ENCODE measurements at places on chromosomes 1 and 21.

DNA sequence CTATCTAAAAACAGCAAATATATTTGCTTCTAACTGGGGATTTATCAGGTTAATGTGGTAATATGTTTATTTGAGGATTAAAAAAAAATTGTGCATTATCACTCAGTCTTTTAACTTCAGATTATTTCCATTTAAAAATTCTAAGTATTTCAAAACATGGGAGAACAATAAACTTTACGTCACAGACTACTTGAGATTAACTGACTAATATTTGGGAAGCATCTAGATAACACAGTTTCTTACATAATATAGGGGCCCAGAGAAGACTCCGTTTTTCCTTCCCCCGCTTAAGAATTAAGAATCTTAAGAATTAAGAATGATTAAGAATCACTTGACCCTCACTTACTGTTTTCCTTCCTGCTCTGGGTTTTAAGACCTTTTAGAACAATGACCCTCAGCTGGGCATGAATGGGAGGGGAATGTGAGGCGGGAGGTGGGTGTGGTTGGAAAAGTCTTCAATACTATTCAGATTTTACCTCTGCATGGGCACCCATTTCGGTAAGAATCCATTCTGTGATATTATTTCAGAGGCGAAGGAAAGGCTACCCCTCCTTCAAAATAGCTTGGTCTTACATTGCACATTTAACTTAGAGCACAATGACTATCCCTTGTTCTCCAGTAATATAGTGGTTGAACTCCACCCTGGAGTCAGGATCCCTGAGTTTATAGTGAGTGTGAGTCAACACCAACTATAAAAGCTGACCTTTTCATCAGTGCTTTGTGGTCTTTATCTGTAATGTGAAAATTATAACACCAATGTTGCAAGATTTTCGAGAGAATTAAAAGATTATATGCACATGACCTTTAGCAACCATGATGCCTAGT, 821.3 kb downstream of the USP25 start:
- DNase-seq: no peak

- DNase-seq: no peak
Measured at GRCh38 chr1:205187420-205187819, 24.1 kb downstream of the DSTYK start.

DNA sequence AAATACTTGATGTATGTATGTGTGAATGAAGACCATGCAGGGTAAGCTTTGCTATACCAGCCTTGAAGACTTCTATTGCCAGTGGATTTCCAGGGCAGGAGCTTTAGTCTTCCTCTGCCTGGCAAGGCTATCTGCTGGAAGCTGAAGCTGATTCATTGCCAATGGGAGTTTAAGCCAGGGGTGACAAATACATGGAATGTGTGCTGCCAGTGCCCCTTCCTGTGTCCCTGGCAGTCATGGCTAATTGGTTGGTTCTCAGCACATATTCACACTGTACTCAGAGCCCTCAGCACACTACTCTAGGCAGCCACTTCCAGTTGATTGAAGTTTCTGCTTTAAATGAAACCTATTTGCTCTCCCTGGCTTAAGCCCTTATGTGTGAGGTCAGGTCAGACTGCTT, 1.5 kb downstream of the ZSCAN20 start:
- DNase-seq: no peak

DNA sequence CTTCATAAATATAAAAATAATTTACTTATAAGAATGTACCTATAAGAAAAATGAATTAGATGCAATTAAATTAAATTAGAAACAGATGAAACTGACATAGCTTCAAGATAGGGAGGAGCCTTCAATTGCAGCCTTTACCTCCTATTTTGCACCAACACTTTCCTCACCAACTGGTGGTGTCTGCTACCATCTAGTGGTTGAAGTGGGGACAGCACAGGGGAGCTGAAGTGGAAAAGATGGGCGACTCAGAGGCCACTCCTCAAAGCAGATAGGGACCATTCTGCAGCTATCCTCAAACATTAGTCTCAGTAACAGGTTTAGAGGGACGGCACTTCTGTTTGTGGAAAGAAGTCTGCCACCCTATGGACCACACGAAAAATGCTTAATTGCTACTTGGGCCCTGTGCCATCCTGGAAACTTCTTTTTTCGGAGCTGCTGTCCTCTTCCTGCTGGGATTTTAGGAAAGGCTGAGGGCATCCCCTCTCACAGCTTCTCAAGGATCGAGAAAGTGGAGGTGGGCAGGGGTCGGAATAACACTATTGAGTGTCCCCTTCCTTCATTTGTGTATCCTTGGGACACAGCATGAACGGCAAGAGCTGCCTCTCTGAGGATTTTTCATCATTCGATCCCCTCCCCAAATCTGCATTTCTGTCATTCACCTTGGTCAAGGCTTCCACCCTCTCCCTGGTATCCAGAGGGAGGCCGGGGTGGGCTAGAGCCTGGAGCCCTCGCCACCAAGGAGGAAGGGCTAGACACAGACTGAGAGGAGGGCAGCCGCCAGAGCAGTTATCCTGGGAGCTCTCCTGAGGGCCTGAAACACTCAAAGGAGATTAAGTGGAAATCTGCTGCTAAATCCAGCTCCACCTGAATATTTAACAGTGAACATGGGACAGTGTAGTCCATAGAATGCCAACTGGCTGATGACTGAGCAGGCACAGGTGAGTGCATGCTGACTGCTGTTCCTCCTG, 9.6 kb downstream of the PROK1 start:
- DNase-seq: peak; percentile 60

- DNase-seq: no peak
Measured at GRCh38 chr1:114214016-114214415, 60.3 kb upstream of the SYT6 start.

DNA sequence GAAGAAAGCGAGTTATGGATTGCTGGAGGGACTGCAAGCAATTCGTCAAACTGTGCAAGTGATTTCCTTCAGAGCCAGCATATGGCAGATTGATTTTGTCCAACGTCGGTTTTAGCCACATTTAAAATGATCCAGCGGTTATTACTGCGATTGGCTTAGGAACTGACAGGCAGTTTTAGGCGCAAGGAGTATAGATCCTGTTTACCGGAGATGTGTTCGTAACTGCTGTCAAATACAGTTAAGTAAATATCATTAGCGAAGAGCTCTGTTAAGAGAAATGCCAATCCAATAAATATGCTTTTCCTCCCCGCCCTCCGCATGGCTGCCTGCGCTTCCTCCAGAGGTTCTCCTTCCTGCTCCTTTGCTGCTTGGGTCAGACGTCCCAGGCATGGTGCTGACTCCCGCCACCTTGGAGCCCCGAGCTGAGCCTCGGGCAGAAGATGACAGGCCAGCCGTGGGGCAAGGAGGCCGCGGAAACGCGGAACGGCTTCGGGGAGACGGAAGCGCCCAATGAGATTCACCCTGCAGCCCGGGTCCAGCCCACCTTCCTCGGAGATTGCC, 9.4 kb upstream of the BARHL2 start:
- no peak for DNase-seq

DNA sequence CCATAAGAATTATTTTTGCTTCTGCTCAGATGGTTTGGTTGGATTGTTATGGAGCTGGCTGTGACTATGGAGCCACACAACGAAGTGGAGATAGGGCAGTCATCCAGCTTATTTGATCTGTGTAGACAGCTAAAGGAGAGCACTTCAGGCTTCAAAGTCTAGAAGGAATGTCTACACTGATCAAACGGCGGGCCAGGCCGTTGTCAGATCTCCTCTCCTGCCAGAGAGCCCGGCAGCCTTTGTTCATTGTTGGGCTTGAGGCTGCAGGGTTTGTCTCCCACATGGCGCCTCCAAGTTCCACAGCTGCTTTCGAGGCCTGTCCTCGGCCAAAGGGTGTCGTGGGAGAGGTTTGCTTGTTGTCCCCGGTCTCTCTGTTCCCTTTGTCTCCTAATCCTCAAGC, 2.8 kb upstream of the STMN1 start:
- DNase-seq: no peak

GRCh38 chr1:204151552-204152309, at the start of gene ETNK2:
Gene ETNK2 (minus strand): TSS chr1:204152044. CDS start chr1:204151852, 192 bp downstream.
- peak; percentile 28 for DNase-seq

GRCh38 chr1:210653771-210654170, 325.1 kb downstream of the HHAT start:
- no peak for DNase-seq

DNA sequence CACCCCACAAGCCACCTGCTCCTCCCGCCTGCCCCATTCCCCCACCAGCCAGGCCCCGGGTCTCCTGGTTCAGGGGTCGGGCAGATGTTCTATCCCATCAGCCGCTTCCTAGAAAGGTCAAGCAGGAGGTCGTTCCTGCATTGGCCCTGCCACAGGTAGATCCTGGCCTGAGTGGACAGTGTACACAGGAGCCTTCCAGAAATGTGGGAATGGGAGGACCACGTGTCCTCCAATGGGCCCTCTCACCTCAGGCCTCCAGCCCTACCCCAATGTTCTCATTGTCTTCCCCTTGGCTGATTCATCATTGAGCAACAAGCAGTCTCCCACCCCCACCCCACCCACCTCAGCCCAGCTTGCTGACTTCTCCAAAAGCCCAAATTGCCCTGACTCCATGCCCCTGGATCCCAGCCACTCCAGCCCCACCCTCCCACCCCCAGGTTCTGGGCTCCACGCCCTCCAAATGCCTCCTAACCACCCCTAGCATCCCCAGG, 2.1 kb downstream of the S100A16 start:
- no peak for DNase-seq

GRCh38 chr1:172109359-172109758, 268.1 kb downstream of the DNM3 start:
- no peak for DNase-seq

GRCh38 chr1:19563324-19564097, 78.2 kb upstream of the CAPZB start:
- DNase-seq: no peak

DNA sequence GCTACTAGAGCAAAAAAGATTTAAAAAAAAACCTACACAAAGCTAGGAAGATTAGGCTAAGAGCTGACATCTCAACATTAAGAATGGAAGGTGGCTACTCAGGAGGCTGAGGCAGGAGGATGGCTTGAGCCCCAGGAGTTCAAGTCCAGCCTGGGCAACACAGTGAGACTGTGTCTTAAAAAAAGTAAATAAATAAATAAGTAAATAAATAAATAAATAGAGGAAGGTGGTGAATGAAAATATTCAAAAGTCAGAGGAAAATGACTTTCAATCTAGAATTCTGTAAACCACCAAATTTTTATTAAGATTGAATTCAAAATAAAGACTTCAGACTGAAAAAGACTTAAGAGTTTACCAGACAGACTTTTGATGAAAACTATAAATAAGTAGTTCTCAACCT, 50.9 kb upstream of the TMPRSS2 start:
- no peak for DNase-seq

GRCh38 chr1:99004861-99005442, at the start of gene PLPPR5:
Gene PLPPR5 (minus strand): TSS chr1:99004861. CDS start chr1:99004671, 190 bp downstream.
- DNase-seq: no peak

- no peak for DNase-seq
Measured at GRCh38 chr1:199044191-199044590, 405.4 kb downstream of the PTPRC start.

DNA sequence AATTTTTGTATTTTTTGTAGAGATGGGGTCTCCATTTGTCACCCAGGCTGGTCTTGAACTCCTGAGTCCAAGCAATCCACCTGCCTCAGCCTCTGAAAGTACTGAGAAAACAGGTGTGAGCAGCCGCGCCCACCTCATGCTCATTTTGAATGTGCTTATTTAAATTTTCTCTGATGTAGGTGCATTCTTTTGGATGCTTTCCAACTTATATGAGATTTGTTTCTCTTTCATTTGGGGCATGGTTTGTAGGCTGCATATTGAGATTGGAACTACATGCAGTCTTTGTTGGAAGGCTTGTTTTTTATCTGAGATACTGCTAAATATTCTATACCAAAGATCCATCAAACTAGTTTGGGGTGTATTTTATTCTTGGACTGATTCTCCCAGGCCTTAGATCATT, 81.0 kb upstream of the IVNS1ABP start:
- no peak for DNase-seq

DNA sequence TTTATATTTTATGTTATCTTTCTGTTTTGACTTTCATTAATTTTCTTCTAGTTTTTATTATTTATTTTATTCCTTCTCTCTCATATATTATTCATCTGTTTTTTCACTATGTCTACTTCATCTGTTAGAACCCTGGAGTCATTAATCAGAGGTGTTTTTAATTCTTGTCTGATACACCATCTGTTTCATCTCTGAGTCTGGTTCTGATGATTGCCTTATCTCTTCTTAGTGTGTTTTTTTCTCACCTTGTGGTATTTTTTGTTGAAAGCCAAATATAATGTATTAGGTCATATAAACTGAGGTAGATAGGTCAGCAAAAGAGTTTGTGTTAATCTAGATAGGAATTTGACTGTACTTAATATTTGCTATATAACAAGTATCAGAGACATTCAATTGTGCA, 1005.7 kb upstream of the NCAM2 start:
- DNase-seq: no peak

DNA sequence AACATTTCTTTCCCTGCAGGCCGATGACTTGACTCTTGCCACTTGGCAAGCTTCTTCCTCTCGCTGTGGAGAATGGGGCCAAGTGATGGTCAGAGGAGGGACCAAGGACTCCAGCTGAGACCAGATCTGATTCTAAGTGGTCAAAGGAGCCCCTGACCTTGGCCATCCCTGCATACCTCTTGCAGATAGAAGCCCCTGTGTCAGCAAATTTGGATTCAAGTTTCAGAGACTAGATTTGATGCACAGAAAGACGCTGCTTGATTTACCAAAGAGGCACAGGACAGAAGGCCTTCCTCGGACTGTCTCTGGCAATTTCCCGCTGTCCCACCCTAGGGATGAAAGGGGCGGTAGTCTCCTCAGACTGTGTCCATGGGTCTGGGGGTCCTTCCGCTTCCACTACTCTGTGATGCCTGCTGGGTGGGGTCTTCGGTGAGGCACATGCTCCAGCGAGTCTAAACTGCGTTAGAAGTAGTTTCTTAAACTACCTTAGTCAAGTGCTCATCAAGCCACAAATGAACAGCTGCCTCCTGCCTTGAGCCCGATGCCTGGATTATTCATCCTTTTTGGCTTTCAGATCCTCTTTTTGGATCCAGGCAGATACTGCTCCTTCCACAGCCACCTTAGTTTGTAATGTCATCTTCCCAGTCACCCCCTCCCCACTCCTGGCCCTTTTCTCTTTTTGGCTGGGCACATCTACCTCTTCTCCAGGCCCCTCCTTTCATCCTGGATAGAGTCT, 31.8 kb upstream of the RBM15 start:
- DNase-seq: no peak

DNA sequence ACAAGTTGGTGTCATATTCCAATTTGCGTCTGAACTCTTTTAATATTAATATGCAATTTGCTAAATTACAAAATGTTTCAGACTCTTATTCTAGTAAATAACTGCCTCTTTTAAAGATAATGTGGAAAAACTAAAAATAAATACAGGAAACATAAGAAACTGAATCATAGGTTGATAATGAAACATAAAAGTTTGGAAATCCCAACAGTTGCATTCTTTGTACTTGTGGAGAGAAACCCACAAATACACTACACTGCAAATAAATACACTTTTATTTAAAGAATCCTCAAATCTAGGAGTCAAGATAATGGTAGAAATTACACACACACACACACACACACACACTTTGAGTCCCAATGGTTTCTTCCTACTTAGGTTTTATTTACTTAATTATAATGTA, 5.2 kb downstream of the BRINP3 start:
- DNase-seq: no peak

- no peak for DNase-seq
Measured at GRCh38 chr1:17639703-17640340, 100.3 kb downstream of the ARHGEF10L start.

All from stimulated activated CD8-positive, alpha-beta memory T cell treated with anti-CD3 and anti-CD28 coated beads, Interleukin-4, amount 100 ng/mL, for 1 hour (primary cell).